ENCODE measurements at places on chromosomes 4 and X. TPM values are rescaled to one million over a fixed set of nuclear protein-coding genes. Genes with fewer than 3 reads are reported as not detected.

Gene NXF2B
- not detected for total RNA-seq

Gene HHIP
- total RNA-seq: 19.3 TPM

Gene JADE3
- total RNA-seq: 10.7 TPM

Gene JAKMIP1
- total RNA-seq: 1.1 TPM

Gene SMIM10L2A
- 1.4 TPM for total RNA-seq

Gene JCHAIN
- total RNA-seq: 12.6 TPM

Gene PRSS12
- 22.8 TPM for total RNA-seq

Gene FAM47E
- 17.2 TPM for total RNA-seq

Gene LAMP2
- total RNA-seq: 141 TPM

Gene TMPRSS11F
- not detected for total RNA-seq

Gene EDNRA
- 32.2 TPM for total RNA-seq

Gene FGFBP2
- 1.8 TPM for total RNA-seq

Gene TRIM60
- total RNA-seq: not detected

Gene TSPAN6
- total RNA-seq: 17.5 TPM

Gene NAP1L3
- 0.59 TPM for total RNA-seq

Gene KCND1
- total RNA-seq: 0.79 TPM

Gene MGAT4D
- not detected for total RNA-seq

Gene ABCG2
- 6.8 TPM for total RNA-seq

Gene MAGEA8
- total RNA-seq: not detected

Gene MAGED2
- 107 TPM for total RNA-seq

Gene CCDC110
- total RNA-seq: 0.63 TPM

Gene CRMP1
- total RNA-seq: 1.6 TPM

Gene KLHL4
- total RNA-seq: 2.4 TPM

Gene ZDHHC9
- 42.7 TPM for total RNA-seq
